ENCODE measurements at places on chromosomes 2 and 18.

DNA sequence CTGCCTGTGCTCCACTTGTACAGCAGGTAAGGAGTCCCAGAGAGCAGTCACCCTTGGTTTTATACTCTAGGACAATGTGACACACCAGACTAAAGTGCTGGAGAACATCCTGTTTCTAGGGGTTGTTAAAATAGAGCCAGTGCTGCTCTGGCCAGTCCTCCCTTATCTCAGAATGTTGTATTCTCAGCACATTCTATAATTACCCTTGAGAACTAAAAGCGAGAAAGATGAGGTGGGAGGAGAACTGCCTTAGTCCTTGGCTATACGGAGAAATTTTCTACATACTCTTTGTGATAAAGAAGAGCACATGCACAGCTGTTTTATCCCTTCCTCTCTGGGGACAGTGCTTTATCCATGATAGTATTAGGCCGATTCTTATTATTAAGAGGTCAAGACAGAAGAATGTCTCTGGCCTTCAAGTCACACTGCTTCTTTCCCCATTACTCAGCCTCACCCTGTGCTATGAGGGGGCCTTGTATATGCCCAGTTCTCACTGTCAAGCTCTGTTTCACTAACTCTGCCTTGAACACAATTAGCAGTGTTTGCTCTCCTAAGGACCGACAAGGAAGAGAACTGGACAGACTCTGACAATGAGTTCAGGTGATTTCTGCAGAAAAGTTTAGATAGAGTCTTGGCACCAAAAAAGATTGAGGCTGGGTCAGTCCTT lies 385.8 kb downstream of the TRIB2 start:
- DNase-seq: no peak

- DNase-seq: no peak
These were observed 30.6 kb downstream of the SOWAHC start for GRCh38 chr2:109644571-109645275.

GRCh38 chr2:12168791-12169388 lies 422.5 kb downstream of the LPIN1 start:
- no peak for DNase-seq

DNA sequence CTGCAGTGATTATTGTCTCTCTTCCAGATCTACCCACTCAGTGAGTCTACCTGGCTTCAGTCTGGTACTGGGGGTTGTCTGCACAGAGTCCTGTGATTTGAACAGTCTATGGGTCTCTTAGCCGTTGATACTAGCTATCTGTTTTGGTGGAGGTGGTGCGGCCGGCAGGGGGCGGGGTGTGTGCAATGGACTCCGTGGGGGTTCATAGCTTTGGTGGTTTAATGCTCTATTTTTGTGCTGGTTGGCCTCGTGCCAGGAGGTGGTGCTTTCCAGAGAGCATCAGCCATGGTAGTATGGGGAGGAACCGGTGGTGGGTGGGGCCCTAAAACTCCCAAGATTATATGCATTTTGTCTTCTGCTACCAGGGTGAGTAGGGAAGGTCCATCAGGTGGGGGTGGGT lies 1120.1 kb upstream of the FAM98A start:
- DNase-seq: no peak

GRCh38 chr2:233358947-233359346 lies 4.7 kb downstream of the DGKD start:
- no peak for DNase-seq
